Thymus (tissue), 14 donors: ENCODE measurements at places on chromosomes 1 and 21.
A peak's percentile ranks its signal among the peaks of the same experiment; 100 is the strongest.

- no peak for DNase-seq
Observed at GRCh38 chr1:12147201-12147701, 19.5 kb upstream of the TNFRSF1B start.

DNA sequence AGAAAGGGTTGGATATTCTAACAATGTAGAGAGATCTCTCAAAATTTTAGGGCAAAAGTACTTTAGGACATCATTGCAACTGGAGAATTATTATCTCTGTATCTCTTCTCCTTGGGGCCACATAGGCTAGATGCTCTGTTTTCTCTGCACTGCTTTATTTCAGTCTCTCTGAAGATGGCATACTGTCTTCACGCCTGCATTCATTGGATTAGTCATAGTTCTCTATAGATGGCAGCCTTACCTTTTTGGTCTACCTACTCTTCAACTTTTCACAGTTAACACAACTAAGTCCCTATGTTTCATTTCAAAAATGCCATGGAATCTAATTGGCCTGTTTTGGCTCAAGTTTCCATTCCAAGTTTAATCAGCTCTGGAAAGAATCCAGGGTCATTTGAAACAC is 1623.3 kb upstream of the B3GALT2 start:
- DNase-seq = no peak

DNA sequence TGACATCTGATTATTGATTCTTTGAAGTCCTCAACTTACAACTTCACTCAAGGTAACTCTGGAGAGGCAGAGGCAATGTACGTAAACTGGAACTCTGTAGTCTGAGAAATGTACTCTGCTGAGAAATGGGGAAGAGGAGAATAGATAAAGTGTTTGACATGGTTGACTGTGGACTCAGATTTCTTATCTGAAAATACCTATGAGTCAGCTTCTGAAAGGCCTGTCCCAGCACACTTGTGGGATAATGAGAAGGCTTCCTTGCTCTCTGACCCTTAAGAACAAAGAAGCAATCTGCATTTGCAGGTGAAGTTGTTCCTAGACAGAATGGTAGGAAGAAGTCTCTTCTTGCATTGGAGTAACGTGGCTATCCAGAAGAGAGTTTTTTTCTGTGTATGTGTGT is 1573.5 kb downstream of the BRINP3 start:
- no peak for DNase-seq

GRCh38 chr21:10272216-10272615 is 249.2 kb upstream of the TPTE start:
- no peak for DNase-seq

GRCh38 chr1:33328817-33329216 is 7.9 kb upstream of the A3GALT2 start:
- no peak for DNase-seq

- no peak for DNase-seq
Observed at GRCh38 chr1:212205006-212205405, 80.2 kb upstream of the PPP2R5A start.

DNA sequence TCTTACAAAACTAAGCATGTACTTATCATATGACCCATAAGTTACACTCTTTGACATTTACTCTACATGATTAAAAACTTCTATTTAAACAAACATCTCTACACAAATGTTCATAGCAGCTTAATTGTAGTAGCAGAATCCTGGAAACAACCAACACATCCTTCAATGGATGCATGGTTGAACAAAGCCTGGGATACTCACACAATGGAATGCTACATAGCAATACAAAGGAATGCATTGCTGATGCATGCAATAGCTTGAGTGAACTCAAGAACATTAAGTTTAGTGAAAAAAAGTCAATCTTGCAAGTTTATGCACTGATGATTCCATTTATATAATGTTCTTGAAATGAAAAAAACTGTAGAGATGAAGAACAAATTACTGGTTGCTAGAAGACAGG is 686.9 kb downstream of the LRRIQ3 start:
- DNase-seq = no peak

- no peak for DNase-seq
Observed at GRCh38 chr1:90349510-90349909, 354.6 kb downstream of the ZNF326 start.

DNA sequence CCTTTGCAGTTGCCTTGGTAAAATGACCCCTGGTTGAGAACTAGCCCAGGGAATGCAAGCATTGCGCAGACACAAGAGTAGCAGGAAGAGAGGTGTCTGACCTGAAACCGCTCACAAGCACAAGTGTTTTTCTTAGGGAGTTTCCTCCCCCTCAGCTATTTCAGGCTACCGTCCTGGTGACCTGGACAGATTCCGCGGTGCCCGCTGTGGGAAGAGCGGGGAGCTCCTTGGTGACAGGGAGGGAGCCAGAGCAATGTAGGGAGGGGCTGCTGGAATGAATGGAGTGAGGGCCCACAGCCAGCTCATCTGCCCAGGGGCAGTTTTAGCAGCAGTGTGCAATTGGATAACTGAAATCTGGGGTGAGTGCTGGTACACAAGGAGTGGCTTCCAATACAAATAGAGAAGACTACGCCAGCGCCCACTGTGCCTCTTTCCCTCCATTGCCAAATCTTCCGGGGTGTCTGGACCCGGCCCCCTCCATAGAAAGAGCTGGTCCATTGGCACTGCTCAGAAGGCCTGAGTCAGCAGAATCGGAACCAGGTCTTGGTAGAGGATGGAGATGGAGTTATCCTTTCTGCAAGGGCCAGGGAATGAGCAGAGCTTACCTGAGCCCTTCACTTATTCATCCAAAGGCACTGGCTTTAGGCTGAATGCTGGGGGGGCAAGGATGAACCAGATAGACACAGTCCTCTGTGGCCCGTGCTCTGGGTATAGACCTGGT is 82.8 kb downstream of the TRABD2B start:
- no peak for DNase-seq

- DNase-seq = peak; percentile 90
Observed at GRCh38 chr1:30718636-30719405, 4.6 kb downstream of the MATN1 start.

DNA sequence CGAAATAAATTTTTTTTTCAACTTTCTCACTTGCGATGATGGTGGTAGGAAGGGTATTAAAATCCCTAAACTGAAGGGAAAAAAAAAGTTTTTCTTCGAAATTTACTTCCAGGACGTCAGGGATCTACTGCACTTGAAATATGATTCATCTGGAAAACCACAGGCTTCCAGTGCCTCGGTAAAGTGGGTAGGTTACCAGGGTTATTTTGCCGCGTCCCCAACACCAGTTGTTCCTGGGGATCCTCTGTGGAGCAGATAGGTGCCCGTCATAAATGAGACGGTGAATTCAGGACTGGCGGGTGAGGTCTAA is 773 bp downstream of the RABIF start:
- no peak for DNase-seq

GRCh38 chr1:229022595-229023333 is 248.1 kb upstream of the RAB4A start:
- no peak for DNase-seq

DNA sequence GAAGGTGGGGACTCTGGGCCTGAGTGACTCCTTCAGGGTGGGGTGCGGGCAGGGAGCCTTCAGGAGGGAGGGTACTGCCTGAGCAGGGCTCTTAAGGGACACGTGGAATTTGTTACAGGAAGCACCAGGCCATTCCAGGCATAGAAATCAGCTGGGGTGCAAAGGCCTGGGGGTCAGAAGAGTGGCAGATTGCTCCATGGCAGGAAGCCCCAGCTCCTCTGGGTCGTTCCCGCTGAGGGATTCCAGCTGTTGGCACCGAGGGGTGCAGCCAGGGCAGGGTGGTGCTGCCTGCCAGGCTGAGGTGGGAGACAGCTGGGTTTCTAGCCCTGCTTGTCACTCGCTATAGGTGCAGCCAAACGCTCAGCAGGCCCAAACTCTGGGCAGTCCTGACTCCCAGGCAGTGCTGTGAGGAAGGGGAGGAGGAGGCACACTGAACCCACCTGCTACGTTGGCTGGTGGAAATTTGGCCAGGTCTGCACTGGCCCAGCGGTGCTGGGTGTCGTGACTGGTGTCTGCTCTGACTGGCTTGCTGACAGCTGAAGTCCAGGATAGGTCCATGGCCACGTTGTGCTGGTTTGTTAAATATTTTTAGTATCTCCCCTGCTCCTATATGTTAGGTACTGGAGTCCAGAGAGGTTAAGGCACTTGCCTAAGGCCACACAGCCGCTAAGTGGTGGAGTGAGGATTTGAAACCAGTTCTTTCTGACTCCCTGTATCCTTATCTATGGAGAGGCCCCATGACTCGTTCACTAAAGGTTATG is 19.3 kb downstream of the TNFRSF1B start:
- DNase-seq = no peak

- peak; percentile 63 for DNase-seq
Observed at GRCh38 chr1:26417111-26417759, 6.6 kb downstream of the LIN28A start.

DNA sequence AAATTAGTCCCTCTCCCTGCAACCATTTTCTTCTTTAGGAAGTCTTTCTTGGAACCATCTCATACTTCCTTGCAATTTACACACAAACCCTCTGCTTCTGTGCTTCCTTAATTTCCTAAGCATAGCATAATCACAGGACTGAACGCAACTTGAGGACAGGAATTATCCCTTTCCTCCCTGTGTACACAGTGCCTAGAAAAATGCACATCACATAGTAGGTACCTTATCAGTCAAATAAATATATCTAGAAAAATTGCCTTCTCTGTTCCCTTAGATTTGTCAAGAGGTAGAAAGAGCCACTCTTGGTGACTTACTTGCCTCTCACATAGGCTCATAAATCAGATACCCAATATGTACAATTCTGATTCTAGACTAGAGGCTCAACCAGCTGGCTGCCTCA is 4.9 kb downstream of the ASPM start:
- no peak for DNase-seq

DNA sequence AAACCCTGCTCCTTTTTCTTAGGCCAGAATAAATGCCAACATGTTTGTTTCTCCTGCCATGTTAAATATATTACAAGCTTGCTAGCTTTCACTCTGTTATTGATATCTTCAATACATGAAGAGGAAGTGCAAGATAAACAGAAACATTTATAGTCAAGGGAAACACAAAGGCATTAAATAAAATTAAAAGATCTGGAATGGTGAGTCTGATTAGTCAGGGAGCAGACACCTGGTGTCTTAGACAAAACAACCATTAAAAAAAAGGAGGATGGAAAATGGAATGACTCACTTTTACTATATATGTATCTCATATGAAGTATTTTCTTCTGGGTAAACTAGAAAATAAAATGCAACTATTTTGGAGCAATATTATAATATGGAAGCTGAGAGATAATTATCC is 123.3 kb downstream of the SMYD3 start:
- DNase-seq = no peak

DNA sequence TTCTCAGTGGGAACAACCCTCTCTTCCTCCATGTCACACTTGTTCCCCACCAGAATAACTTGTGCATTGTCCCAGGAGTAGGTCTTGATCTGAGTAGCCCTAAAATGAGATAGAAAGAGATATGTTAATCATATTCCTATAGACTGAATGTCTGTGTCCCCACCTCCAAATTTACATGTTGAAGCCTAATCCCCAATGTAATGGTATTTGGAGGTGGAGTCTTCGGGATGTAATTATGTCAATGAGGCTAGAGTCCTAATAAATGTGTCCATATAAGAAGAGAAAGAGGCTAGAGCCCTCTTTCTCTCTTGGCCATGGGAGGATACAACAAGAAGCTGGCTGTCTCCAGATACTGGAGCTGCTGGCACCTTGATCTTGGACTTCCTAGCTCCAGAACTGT is 54.8 kb upstream of the NRDC start:
- no peak for DNase-seq

GRCh38 chr1:20775700-20776099 is 11.4 kb downstream of the HP1BP3 start:
- DNase-seq = no peak

DNA sequence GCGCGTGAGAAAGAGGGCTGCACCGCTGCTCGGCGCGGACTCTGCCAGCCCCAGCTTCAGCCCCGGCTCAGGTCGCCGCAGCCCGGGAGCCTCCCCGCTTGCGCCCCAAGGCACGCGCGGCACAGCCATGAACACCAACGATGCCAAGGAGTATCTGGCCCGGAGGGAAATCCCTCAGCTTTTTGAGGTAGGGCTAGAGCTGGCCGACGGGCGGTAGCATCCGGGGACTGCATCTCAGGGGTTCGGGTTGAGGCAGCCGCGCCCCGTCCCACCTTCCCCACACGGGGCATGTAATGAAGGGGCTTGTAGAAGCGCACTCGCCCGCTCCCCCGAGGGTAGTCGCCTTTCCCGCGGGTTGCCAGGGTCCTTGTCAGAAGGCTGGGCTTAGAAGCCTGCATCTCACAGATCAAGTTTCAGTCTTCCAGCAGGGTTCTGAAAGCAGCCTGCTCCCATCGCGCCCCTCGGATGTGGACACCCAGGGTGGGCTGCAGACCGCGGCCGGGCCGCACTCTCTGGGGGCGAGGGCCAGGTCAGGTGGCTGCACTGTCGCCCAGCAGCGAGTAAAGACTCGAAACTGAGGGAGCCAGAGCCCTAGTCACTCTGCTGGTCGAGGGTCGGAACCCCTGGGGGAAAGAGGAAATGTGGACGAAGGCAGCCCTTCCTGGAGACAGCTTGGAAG is 507 bp downstream of the AK5 start:
- DNase-seq = no peak

- no peak for DNase-seq
Observed at GRCh38 chr1:51636191-51636590, 19.3 kb downstream of the OSBPL9 start.

GRCh38 chr1:155060736-155061135 is 2.8 kb upstream of the EFNA4 start:
- no peak for DNase-seq

DNA sequence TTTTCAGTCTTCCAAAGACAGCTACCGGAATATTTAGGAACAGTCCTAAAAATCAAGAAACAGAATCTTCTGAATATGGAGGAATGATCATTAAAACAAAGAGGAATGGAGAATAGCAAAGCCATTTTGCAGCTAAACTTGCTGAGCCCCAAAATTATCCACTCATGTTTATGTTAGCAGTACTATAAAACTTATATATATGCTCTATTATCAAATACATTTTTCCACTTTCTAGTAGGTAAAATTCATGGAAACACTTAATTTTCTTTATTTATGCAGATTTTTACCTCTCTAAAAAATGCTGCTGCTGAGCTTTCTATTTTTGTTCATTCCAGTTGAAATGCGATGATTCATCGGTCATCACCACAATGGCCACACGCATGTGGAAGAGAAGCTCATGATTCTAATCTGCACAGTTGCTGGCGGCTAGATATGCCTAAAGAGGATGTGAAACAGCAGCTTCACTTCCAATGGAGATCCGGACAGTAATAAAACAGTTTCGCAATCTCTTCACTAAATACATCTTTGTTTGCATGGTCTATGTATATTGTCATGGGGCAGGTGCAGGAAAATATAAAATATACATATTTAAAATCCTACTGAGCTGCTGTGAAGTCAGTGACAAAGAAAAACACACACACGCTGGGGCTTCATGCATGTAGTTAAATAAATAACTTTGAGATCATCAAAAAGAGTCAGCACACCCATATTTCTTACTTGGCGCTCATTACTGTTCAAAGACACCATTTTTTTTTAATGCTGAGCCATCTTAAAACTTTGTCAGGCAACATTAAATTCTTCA is 292.2 kb downstream of the SMYD3 start:
- no peak for DNase-seq

- no peak for DNase-seq
Observed at GRCh38 chr1:33004613-33005012, 32.1 kb downstream of the AK2 start.

GRCh38 chr1:39926820-39927219 is 25.1 kb upstream of the MYCL start:
- no peak for DNase-seq

GRCh38 chr1:203549309-203549708 is 55.4 kb downstream of the OPTC start:
- DNase-seq = no peak
